ENCODE measurements at places on chromosomes 3 and 15.

- no peak for DNase-seq
These were observed 68.5 kb upstream of the PLCL2 start for GRCh38 chr3:16816048-16816780.

- DNase-seq = no peak
These were observed 39.2 kb downstream of the CCK start for GRCh38 chr3:42226470-42227425.

DNA sequence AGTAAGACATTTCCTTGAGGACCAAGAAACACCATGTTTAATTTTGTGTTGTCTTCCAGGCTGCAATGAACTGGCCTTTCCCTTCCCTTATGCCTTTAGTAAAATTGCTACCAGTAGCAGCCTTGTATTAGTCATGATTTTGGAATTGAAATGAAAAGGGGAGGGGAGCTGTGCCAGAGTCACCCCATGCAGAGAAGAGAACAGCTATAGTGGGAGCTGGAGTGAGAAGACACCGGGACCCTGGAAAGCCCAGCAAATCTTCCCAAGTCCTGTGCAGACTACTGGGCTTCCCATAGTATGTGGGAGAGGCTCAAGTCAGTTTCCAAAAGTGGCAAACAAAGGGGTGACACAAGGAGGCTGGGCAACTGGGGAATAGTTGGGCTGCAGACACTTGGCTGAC is 178.5 kb downstream of the NR1D2 start:
- DNase-seq = no peak

DNA sequence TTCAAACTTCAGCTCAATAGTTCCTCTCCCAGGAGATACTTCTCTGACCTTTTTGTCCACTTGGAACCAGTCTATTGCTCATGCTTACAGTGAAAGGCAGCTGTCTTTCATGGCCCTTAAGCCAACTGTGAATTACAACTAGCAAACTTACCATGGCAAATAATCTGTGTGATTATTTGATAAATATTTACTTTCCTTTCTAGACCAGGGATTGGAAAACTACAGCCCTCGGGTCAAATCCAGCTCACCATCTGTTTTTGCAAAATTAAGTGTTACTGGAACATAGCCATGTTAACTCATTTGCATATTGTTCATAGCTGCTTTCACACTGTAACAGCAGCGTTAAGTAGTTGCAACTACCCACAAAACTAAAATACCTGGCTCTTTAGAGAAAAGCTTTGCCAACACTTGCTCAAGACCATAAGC is 289.1 kb upstream of the MCTP2 start:
- DNase-seq = no peak

GRCh38 chr3:59364496-59364895 is 314.7 kb upstream of the CFAP20DC start:
- no peak for DNase-seq

DNA sequence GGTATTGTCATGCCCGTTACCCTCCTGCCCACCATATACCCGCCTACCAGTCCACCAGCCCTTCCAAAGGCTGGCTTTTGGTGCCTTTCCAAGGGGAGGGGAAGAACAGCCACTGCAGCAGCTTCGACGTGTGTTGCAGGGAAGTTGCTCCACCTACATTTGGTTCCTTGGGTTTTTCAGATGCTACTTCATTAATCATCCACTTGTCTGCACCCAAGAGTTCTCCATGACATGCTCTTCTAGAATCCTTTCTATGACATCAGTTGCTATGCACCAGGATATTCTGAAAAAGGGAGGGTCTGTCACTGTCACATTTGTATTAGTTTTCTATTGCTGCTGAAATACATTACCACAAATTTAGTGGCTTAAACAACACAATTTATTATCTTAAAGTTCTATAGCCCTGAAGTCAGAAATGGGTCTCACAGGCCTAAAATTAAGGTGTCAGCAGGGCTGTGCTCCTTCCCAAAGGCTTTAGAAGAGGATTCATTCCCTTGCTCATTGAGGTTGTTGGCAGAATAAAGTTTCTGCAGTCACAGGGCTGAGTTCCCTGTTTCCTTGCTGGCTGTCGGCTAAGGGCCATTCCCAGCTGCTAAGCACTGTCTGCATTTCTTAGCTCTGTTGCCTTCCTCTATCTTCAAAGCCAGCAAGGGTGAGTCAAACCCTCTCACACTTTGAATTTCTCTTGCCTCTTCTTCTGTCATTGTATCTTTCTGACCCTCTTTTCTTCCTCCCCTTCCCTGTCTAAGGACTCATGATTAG is at the start of gene LYZL4:
LYZL4 (minus strand) TSS at position 241 of the 762 bp plus-strand sequence. CDS start 3,359 bp downstream, outside the sequence.
- no peak for DNase-seq

DNA sequence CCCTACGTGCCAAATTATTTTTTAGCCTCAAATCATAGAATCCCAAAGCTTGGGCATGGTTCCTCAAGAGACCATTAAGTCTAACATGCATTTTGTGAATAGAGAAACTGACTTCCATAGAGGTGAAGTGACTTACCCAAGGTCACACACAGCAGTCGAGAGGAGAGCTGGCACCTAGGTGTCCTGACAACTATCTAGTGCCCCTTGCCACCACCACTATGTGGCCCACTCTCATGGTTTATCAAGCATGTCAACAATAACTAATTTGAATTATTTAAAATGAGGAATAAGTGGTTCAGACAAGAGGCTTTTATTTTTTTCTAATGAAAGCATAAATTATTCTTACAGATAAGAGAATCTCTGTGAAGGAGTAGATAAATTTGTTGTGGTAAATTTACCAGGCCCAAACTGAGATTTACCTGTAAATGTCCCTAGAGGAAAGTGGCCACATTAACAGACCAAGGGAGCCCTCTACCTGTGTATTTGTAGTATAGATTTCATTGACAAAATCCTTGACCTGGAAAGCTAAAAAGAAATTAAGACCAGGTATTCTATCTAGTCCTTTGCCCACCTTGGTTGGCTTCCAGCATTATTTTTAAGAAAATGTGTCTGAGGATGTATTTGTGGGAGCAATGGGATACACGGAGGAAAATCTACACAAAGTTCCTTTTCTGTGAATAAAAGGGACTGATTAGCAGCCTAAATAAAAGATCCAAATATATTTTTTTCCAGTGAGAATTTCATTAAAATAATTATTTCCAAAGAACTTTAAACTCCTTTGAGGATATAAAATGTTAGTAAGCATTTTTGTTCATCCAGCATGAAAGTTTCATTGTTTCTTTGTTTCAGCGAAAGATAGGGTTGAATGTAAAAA is 49.1 kb downstream of the IQCH start:
- DNase-seq = no peak

DNA sequence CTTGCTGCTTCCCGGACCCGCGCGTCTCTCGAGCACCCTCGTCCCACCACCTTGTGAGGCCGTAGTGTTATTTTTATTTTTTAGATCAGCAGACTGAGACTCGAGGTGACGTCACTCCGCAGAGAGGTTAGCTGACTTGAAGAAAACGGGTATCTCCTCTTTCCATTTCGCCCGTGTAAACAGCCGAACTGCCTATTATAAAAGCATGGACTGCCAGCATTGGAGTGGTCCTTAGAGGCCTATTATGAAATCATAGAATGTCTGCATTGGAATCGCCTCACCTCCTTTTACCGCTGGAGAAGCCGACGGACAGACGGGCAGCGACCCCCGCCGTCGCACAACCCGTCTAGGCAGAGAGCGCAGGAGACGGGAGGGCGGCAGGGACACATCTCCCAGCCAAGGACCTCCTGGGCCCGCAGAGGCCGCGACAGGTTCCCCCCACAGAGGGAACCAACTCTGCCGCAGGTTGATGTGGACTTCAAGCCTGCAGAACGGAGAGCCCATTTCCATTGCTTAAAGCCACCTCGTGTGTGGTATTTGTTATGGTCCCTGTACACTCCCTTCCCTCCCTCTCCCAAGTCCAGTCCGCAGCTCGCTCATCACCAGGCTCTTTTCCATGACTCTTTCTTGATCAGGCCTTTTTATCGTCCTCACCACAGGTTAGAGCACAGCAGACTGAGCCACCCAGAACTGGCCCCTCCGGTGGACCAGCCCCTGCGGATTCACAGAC is 540 bp upstream of the PPP1R2 start:
- DNase-seq = no peak

GRCh38 chr3:164640591-164640990 is 437.7 kb downstream of the SI start:
- DNase-seq = no peak

All from renal cortex interstitium (tissue), 15 donors.